ENCODE measurements at places on chromosomes 11 and 22.

DNA sequence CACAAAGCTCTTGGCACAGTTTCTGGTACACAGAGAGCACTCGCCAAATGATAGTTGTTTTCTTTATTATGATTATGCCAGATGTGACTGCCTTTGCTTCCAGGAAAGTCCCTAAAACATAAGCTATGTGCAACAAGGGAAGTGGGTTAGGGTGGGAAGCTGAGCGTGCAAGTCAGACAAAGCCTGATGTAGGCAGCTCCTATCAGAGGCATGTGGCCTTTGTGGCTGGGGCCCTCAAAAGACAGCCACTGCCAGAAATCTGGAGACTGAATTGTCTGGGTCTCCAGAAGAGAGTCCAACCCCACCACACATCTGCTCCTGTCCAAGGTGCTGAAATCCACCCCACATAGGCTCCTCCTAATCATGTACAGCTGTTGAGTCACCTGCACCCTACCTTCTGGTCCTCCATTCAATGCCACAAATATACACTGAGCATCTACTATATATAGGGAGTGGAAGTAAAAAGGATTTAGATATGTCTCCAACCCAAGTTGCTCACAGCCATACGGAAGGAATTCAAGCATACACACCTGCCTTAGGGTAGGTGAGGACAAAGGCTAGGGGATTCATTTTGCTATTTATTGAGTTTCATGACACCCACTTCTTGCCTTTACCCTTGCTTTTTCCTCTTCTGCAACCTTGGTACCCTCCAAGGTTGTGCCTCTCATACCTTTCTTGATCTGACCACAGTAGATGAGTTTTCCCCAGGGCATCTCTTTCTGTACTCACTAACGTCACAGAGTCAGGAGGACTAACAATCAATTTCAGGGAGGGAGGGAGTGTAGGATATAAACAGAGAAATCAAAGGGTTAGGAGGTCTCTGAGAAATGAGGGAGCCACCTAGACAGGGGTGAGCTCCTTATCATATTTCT lies 12.4 kb downstream of the SEC14L3 start:
- no peak for DNase-seq

DNA sequence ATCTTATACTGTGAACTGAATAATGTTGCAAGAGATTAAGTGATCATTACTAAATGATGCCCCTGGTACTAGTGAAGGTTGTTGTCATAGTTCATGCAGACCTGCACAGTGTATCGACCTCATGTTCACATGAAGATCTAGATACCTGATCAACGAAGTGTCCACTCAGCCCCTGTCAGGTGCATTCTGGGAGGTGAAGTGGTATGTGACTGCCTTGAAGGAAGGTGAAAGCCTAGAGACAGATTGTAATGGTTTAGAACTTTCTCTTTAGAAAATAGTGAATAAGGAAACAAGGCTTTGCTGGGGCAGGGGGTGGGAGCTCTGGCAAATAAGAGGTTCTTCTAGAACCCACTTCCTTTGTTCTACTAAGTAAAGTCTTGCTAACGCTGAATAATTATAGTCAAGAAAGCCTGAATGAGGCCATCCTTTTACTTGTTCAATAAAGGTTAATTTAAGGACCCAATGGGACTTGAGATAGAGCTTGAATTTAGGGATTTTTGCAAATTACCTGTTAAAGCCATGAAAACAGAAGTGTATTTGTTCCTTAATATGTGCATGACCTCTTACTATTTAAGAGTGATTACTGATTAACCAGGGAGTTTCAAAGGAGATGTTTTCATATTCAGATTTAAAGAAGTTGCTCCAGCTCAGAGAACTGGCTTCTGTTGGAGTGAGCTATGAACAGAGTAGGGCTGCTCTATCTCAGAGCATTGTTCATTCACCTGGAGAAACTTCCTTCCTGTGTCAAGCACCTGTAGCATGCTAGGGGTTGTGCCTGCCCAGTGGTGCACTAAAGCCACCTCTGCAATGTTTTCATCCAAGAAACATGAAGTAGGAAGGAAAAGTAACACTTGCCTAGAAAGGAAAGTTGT lies 45.3 kb downstream of the C22orf31 start:
- no peak for DNase-seq

GRCh38 chr22:45949258-45949870 lies 27.6 kb downstream of the WNT7B start:
- no peak for DNase-seq

- DNase-seq = no peak
These were observed 28.4 kb downstream of the SUSD2 start for GRCh38 chr22:24209687-24210086.

DNA sequence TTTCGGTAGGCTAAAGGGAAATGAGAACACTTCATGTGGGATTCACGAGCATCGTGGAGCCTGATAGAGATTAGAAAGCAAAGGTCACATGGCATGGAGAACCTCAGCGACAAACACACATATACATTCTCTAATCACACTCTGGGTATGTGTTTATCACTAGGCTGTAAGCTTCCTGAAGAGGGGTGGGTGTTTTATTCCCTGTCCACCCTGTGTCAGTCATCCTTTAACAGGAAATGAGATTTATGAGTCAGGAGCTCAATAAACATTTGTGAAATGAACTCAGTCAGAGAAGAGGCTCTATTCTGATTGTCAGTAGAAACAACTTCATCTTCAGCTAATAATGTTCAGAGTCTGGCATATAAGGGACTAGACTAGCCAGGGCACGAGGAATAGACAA lies 71.7 kb upstream of the EIF3M start:
- no peak for DNase-seq

DNA sequence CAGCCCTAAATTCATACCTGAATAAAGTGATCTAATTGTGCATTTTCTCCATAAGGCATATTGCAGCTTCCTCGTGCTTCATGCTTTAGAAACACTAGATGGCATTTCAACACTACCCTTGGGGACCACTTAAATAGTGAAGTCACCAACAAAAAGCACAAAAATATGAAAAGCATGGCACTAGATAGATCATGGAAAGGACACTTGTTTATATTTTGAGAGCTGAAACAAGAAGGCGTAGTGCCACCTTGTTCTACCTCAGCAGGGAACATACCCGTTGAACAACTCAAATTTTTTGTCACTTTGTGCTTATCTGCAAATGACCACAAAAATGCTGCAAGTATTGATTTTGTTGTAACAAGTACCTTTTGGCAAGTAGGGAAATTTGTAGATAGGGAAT lies 8.6 kb downstream of the TBCEL start:
- DNase-seq = no peak

DNA sequence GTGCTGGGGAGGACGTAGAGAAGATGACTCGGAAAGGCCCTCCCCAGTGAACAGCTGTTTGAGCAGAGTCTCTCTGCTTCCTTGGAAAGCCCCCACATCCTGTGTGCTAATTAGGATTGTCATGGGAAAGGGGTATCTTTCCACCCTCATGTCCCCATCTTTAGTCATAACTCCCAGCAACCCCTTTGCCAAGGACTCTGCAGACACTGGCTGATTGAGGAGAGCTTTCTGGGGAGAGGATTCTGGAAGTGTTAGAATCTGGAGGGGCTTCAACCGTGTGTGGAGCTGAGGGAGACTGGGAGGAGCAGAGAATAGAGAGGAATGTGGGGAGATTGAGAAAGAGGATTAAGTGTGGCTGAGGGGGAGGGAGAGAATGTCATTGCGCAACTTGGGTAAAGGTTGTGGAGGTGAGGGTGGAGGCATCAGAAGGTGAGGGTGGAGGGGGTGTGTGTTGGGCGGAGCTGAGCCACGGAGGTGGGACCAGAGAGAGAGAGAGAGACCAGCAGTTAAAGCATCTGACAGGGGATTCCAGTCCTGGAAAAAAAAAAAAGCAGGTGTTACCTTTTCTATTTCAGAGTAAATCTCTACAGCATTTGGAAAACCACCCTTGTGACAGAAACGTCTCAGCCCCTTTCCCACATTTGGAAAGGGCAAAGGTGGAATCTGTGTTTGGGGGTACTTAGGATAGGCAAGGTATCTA lies 2.2 kb downstream of the DTX4 start:
- no peak for DNase-seq

GRCh38 chr22:48473202-48473601 lies 1354.5 kb downstream of the BRD1 start:
- DNase-seq = no peak

DNA sequence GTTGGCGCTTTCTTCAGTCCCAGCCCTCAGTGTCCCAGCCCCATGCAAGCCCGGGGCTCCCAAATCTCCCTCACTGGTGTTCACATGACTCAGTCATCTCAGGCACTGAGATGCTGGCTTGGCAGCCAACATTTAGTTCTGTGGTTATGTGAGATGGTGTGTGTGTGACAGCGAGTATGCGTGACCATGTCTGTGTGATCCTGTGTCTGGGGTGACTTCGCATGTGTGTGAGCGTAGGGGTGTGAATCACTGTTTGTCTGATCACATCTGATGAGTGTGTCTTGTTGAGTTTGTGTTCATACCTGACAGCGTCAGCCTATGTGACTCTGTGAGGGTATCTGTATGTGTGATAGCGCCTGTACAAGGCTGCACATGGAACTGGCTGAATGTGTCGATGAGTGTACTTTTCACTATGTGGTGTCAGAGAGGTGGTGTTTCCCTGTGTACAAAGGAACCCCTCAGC lies 16.2 kb downstream of the CREB3L1 start:
- DNase-seq = no peak

DNA sequence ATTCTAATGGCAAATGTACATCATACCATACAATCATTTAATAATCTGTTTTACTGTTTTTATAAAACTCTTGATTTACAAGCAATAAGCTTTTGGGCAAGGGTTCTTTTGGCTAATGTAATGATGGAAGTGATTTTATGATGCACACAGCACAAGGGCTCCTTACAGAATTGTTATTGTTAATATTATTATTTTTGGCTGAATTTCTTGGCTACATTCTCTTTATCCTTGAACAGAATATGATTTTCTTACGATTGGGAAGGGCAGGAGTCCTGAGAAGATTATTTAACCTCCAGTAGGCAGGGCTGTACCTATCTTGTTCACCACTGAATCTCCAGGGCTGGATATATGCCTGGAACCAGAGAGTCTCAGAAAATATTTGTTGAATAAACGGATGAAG lies 70.4 kb upstream of the ARHGAP20 start:
- DNase-seq = no peak

DNA sequence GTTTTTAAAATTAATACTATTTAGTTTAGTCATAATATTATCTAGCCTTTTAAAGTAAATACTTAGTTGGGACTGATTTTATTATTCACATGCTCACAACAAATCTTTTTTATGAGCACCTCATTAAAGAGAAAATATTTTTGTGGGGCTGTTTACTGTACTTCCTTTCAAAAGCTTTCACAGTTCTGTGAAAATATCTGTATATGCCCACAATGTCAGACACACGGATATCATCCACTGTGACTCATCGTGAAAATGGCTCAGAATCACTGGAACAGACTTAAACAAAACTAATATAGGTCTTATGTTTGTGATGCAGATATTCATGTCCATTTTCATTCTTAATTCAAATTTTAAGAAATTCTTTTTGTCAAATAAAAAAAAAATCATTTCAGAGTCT lies 305.2 kb downstream of the RAB38 start:
- DNase-seq = no peak

- DNase-seq = no peak
These were observed 15.1 kb upstream of the MTMR3 start for GRCh38 chr22:29867851-29868250.

- DNase-seq = no peak
These were observed 236.1 kb downstream of the NXPE2 start for GRCh38 chr11:114914231-114915005.

GRCh38 chr11:128525411-128526243 lies 61.7 kb downstream of the ETS1 start:
- DNase-seq = no peak

- no peak for DNase-seq
These were observed 38.0 kb upstream of the PDE2A start for GRCh38 chr11:72712168-72712751.

GRCh38 chr11:121459413-121460017 lies 6.7 kb upstream of the SORL1-AS1 start:
- DNase-seq = no peak

GRCh38 chr11:45225277-45225676 lies 60.9 kb downstream of the SYT13 start:
- DNase-seq = no peak

- no peak for DNase-seq
These were observed 73.6 kb upstream of the NARS2 start for GRCh38 chr11:78647986-78648875.

- DNase-seq = peak; percentile 39
These were observed 12.7 kb upstream of the TMEM218 start for GRCh38 chr11:125123947-125124617.

- no peak for DNase-seq
These were observed 13.3 kb downstream of the SMCO4 start for GRCh38 chr11:93529707-93530467.

DNA sequence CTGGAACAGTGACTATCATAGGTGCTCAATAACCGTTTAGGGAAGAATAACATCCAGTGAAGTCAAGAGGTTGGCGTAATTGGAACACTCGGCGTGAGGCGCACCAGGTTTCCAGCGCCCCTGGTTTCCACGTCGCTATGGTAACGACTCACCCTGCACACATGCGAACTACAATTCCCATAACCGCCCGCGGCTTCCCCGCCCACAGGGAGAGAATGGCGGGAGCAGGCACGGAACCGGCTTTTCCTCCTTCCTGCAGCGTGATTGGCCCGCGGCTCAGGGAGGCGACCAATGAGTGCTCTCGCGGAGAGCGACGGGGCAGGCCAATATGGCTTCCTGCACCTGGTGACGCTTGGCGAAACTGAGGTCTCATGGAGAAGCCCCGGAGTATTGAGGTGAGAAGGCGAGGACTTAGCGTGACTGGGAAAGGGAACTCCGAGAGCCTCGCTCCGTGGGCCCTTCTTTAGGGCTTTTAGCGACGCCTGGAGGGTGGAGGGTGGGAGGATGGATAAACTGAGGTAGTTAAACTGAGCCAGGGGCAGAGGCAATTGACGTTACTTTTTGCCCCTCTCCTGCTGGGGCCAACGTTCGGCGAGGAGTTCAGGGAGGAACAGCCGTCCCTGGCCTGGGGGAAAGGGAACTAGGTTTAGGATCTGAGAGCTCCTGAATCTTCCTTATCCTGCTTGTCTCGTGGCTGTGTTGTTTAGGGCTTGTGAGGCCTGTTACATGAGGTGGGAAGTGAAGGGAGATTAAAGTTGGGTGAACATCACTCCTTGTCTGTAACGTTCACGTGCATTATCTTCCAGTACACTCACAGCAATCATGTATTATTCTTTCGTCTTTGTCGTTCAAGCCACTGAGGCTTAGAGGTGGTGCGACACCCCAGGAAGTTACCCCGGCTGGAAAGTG lies at the start of gene L3MBTL2:
Gene L3MBTL2 (plus strand): TSS at position 321 of the 909 bp plus-strand sequence. CDS start 51 bp downstream, at position 372.
- DNase-seq = peak; percentile 99

- no peak for DNase-seq
These were observed 94.8 kb downstream of the KCNQ1 start for GRCh38 chr11:2539371-2540222.

- no peak for DNase-seq
These were observed 17.3 kb downstream of the TRAF6 start for GRCh38 chr11:36492724-36493304.

- DNase-seq = no peak
These were observed 61.8 kb upstream of the UBASH3B start for GRCh38 chr11:122593473-122594420.

- no peak for DNase-seq
These were observed 80.2 kb downstream of the TBC1D22A start for GRCh38 chr22:46842606-46843005.

- DNase-seq = no peak
These were observed 49.2 kb downstream of the CNTN5 start for GRCh38 chr11:99069856-99070444.

GRCh38 chr11:126917531-126918204 lies 82.9 kb downstream of the KIRREL3 start:
- DNase-seq = no peak
